NCI-H1930 (cell line): ENCODE measurements at places on chromosomes 5 and 9.

- DNase-seq = no peak
Observed at GRCh38 chr5:110590187-110590586, 136.3 kb downstream of the TMEM232 start.

GRCh38 chr5:16437977-16438376, 27.6 kb downstream of the ZNF622 start:
- DNase-seq = no peak

GRCh38 chr5:33582417-33582816, 141.7 kb downstream of the TARS1 start:
- no peak for DNase-seq

DNA sequence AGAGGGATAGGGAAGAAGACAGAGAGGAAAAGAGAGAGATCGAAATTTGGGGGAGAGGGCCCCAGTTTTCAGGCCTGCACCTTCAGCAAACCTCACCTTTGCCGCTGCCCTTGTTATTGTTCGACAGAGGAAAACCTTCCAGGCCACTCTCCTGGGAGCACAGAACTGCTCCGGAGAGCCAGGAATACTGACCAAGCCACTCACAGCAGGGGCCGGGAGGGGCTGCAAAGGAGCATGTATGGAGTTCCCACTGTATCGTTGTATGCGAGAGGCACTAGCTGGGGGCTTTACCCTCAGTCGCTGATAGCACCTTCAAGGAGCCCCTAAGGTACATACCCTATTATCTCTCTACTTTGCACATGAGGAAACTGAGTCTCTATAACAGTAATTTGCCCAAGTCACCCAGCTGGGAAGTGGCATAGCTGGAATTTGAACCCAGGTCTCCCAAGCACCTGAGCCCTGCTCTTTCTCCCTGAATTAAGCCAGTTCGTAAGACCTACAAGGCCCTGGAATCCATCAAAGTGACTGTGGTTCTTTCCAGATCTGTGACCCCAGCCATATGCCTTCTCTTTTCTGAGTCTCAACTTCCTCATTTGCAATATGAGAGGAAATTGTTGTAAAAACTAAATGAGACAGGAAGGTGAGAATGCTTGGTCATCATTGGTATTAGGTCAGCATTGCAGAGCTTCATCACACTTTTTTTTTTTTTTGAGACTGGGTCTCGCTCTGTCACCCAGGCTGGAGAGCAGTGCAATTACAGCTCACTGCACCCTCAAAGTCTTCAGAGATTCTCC, 21.0 kb upstream of the FOXE1 start:
- DNase-seq = no peak

DNA sequence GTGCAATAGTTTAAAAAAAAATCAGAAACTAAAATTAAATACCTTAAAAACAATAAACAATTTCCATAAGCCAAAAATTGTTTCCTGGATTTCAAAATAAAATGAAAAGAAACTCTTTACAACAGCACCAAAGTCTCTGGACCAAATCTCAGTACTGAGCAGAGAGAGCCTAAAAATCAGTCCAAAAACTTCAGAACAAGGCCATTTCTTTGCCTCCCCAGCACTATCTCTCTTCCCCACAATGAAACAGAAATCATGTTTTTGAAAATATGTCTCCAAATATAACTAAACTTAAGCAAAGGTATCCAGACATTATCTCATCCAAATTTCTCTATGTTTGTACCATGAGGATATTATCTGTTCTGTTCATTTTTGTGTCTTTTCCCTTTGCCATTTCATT, 1.0 kb downstream of the FREM1 start:
- DNase-seq = no peak

- no peak for DNase-seq
Observed at GRCh38 chr5:2410451-2410850, 341.0 kb downstream of the IRX2 start.
